Parietal lobe (tissue), 2 donors: ENCODE measurements at places on chromosomes 12 and 14. TPM values are rescaled to one million over a fixed set of nuclear protein-coding genes. Genes with fewer than 3 reads are reported as not detected.

TMEM30B gene
- under 0.01 TPM for total RNA-seq

AVPR1A gene
- 7.2 TPM for total RNA-seq

PRIMA1 gene
- total RNA-seq, result not detected

FUT8 gene
- 137 TPM for total RNA-seq

KCNK13 gene
- total RNA-seq, result 0.31 TPM

A2ML1 gene
- 1.6 TPM for total RNA-seq

TAS2R7 gene
- total RNA-seq, result 0.94 TPM

FBXL14 gene
- 23.8 TPM for total RNA-seq
